Stomach (tissue), 19 donors: ENCODE measurements at places on chromosomes 3 and 15. TPM values are rescaled to one million over a fixed set of nuclear protein-coding genes. Genes with fewer than 3 reads are reported as not detected.

DNA sequence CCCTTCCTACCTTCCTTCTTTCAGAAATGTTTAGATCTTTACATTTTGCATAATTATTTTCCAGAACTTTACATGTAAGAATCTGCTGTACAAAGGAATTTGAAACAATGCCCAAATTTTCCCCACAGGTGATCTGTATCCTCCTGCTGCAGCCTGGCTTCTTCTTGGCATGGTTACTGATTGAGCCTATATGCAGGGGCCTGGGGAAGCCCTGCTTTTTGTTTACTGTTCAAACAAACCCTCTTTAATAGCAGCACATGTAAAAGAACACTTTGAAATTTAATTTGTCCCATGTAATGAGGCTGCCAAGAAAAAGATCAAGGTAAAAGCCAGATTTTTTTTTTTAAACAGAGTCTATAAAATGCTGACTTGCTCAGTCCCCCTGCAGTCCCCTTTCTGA lies 432.2 kb downstream of the TUSC7 start:
- no peak overlapping the region for H3K4me3 ChIP-seq
- no peaks in the 10 kb centered on the region for H3K4me1 ChIP-seq
- no peak for DNase-seq
- no peaks in the 10 kb centered on the region for H3K27me3 ChIP-seq
- H3K27ac ChIP-seq: no peak overlapping the region
- H3K36me3 ChIP-seq: no peaks in the 10 kb centered on the region

DNA sequence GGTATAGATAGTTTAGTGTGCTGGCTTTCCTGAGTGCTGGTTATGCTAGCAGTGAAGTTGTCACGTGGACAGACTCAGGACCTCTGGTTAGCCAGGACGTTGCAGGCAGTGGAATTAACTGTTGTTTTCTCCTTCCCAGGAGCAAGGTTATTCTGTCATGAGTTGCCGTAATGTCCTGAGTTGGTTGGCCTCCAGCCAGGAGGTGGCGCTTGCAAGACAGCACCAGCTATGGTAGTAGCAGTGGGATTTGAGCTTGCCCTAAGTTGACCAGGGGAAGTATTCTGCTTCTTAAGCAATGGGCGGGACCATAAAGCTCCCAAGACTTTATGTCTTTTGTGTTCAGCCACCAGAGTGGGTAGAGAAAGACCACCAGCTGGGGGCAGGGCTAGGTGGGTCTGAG lies 240.7 kb upstream of the DNAJC19 start:
- H3K27ac ChIP-seq: no peak overlapping the region
- H3K4me1 ChIP-seq: no peaks in the 10 kb centered on the region
- H3K36me3 ChIP-seq: no peaks in the 10 kb centered on the region
- DNase-seq: no peak
- H3K4me3 ChIP-seq: no peak overlapping the region

DNA sequence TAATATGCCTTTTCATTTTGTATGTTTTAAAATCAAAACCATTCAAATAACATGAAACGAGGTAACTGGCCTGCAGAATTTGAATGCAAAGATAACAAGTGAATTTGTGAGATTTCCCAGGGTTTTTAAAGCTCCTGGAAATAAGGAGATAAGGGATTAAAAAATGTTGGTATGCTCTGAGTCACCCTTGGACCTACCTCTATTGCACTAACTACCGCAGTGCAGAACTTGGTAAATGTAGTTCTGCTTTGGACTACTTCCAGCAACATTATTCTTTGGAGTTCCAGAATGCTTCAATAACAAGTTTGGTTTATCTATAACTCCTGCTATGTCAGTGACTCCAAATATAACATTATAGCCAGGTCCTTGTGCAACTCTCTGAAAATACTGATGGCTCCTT lies 201.7 kb downstream of the GAP43 start:
- H3K36me3 ChIP-seq: no peaks in the 10 kb centered on the region
- no peaks in the 10 kb centered on the region for H3K4me1 ChIP-seq
- DNase-seq: no peak
- no peak overlapping the region for H3K4me3 ChIP-seq

DNA sequence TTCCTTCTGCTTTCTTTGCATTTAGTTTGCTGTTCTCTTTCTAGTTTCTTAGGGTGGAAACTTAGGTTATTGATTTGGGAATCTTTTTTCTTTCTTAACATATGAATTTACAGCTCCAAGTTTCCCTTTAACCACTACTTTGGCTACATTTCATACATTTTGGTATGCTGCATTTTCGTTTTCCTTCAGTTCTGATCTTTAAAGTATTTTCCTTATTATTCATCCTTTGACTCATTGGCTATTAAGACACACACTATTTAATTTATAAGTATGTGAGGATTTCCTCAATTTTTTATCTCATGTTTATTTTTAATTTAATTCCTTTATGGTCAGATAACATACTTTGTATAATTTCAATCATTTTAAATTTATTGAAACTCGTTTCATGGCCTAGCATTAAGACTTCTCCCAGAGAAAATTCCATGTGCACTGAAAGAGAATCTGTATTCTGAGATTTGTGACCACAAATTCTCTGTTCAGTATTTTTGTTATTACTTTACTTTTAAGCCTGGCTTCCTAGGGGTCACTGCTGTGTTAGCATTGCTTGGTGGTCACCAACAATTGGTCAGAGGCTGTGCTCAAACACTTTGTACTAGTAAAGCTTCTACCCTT lies 87.7 kb downstream of the CFAP20DC start:
- no peak for DNase-seq
- H3K4me3 ChIP-seq: no peak overlapping the region
- H3K4me1 ChIP-seq: no peaks in the 10 kb centered on the region
- H3K27me3 ChIP-seq: no peaks in the 10 kb centered on the region

Gene GRAMD2A
- 0.92 TPM for total RNA-seq

- no peak for DNase-seq
- H3K27me3 ChIP-seq: no peaks in the 10 kb centered on the region
- H3K4me3 ChIP-seq: no peak overlapping the region
- H3K36me3 ChIP-seq: peaks cover 75% of the 10 kb centered on the region
Measured at GRCh38 chr3:184579513-184579912, 17.9 kb downstream of the EPHB3 start.

DNA sequence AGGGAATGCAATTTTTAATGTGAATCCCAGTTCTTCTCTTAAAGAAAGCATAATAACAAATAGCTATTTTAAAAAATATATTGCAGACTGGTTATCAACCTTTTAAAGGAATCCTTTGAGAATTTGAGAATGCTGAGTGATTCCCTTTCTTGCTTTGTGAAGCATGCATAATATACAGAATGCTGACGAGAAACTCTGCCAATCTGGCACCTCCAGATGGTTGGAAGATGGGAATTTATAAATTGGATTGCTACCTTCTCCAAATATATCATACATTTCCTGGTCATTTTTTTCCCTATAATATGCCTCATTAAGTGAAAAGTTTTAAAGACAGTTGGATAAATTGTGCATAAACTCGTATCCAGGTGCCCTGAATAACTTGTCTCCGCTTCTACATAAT lies 333.9 kb upstream of the ARPP21 start:
- no peak overlapping the region for H3K27ac ChIP-seq
- no peak for DNase-seq
- H3K4me3 ChIP-seq: no peak overlapping the region
- no peaks in the 10 kb centered on the region for H3K27me3 ChIP-seq
- no peaks in the 10 kb centered on the region for H3K36me3 ChIP-seq
- no peaks in the 10 kb centered on the region for H3K4me1 ChIP-seq

DNA sequence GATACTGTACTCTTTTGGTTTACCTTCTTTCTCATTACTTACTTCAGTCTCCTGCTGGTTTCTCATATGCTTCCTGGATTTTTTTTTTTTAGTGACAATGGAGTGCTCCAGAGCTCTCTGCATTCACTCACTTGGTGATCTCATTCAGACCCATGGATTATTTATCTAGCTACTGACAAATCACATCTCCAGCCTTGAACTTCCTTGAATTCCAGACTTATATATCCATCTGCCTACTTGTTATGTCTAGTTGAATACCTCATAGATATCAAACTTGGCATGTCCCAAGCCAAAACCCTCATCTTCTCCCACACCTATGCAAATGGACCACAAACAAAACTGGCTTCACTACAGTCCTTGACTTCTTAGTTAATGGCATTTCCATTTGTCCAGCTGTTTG lies 234.7 kb upstream of the ZPLD1 start:
- no peak for DNase-seq
- H3K4me3 ChIP-seq: no peak overlapping the region
- no peak overlapping the region for H3K27ac ChIP-seq
